GM19239 (cell line): ENCODE measurements at places on chromosomes 5 and 9.

- no peak for DNase-seq
These were observed 390.0 kb downstream of the ENC1 start for GRCh38 chr5:74250304-74251102.

DNA sequence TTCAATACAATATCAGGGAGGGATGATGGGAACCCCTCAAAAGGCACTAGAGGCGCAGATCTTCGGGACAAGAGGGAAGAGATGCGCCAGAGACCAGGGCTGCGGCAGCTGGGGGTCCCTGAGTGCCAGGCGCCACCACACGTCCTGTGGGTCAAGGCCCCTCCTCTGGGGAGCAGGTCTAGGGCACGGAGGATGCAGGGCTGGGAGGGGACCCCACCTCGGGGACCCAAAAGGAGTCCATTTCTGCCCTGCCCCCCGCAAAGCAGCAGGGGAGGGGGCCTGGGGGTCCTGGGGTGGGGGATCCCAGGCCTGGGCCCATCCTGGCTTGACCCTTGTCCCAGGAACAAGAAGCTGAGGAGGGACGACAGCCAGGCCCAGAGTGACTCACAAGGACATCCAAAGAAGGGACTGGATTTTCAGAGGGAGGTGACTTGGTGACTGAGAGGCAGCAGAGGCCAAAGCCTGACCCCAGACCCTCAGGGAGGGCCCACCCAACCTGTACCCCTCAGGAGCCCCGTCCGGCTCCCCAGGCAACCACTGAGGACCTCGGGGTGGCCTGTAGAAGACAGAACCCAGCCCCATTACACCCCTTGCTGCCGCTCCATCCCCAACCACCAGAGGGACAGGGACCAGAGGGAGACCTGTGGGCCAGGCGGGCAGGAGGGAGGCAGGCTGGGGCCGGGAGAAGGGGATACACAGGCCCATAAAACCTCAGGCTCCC is 54.2 kb downstream of the LRSAM1 start:
- peak; percentile 70 for DNase-seq

GRCh38 chr5:150801117-150801927 is 22.8 kb downstream of the SMIM3 start:
- DNase-seq, result no peak

DNA sequence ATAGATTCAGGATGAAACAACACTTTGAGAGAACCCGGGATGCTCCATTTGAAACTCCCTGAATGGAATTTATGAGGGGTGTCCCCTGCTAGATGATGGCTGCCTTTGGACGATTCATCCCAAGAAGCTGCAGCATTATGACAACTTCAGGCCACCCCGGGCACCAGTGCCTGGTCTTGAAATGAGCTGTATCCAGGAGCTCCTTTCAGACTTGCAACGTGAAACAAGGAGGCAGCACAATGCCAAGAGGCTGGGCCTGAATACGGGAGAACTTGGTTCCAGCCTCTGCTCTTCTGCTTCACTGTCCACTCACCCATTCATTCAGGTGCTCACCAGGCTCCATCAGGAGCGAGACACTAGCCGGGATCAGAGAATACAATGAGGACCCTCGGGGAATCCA is 78.3 kb downstream of the STK10 start:
- no peak for DNase-seq

GRCh38 chr9:134283692-134284265 is 42.5 kb upstream of the RXRA start:
- no peak for DNase-seq

DNA sequence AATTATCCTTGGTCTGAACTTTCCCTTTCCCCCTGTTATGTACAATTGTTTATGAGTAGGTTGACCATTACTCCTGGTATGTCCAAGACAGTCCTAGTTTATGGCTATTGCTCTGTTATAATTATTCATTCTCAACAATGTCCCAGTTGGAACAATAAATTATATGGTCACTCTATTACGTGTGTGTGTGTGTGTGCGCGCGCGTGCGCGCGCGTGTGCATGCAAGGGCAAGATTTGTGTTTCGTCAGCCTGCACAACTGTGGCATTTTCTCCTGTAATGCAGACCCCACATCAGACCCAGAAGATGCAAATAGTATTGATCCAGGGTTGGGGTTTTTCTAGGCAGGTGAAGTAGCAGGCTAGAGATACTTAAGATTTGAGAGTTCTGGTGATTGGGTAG is 88.4 kb downstream of the ESM1 start:
- no peak for DNase-seq

DNA sequence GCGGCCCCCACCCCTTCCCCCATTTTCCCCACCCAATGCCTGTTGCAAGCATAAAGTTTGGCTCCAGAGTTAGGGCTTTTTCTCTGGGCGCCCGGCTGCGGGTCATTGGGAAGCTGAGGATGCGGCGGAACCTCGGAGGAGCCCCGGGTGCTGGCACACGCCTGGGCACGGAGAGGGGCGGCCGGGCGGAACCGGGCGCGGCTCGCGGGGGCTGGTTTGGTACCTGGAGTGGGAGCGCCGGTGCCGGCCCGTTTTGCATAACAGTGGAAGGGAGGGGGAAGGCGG is 1.2 kb downstream of the PPARGC1B start:
- no peak for DNase-seq

DNA sequence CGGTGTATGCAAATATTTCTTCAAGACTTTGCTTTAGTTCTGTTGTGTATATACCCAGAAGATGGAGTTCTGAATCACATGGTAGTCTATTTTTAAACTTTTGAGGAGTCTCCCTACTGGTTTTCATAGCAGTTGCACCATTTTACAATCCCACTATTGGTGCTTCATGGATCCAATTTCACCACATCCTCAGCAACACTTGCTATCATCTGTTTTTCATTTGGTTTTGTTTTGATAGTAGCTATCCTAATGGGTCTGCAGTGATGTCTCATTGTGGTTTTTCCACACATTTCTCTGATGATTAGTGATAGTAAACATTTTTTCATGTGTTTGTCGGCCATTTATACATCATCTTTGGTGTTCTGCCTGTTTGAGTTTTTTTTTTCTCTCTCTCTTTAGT is 1339.3 kb downstream of the EFNA5 start:
- DNase-seq, result no peak

GRCh38 chr5:112914584-112914983 is 7.4 kb downstream of the REEP5 start:
- no peak for DNase-seq

GRCh38 chr5:154732212-154732611 is 23.0 kb upstream of the LARP1 start:
- DNase-seq, result no peak

- DNase-seq, result no peak
These were observed 10.2 kb downstream of the DCANP1 start for GRCh38 chr5:135436951-135437418.

- no peak for DNase-seq
These were observed 218.8 kb upstream of the NR4A3 start for GRCh38 chr9:99602854-99603253.

DNA sequence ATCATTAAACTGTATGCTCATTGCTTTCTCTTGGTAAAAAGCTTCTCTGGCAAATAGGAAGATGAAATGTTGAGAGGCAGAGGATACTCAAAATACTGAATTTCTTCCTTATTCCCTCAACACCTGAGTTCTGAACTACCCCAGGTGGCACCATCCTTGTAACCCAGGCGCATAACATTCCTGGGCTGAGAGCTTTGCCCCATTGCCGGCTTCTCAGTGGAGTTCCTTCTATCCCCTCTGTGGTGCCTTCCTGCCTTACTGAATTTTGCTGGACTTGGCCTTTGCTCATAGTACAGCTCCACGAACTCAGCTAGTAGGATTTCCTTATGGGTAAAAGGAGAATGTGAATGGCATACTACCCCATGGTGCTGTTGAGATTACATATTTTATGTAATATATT is 54.7 kb downstream of the BASP1 start:
- no peak for DNase-seq

DNA sequence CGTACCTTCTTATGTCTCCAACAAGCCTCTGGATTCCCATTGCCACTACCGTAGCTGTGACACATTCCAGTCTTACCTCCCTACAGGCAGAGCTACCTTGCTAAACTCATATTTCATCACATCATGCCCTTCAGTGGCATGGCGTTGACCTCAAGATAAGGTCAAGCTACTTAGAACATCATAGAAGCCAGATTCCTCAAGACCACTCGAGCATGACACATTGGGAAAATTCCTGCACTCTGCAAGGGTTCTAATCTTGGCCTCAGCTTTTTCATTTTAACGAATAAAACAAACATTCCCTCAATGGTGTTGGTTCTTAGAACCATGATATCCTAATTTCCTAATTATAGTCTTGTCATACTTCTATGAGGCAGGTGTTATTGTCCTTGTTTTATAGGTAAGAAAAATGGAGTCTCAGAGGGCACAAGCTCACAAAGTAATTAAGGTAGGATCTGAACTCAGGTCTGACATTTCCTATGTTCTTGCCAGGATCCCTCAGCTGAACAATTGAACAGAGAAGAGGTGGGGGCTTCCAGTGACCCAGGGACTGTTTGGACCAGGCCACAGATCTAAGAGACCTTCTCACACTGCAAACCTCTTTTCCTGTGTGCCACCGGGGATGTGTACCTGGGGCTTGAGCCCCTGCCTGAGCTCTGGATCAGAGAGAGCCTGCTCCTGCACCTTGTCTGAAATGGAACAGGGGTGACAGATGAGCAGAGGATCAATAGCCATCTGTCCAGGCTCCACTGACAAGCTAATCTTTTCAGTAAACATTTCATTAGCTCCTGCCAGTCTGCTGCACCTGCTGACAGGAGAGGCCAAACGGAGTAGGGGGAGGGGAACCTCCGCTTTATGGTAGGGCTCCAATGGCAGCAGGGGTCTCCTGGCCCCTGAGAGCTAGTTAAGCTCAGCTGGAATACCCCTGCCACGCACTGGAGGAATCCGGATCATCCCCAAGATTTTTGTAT is 49.3 kb downstream of the ALG2 start:
- DNase-seq, result no peak

DNA sequence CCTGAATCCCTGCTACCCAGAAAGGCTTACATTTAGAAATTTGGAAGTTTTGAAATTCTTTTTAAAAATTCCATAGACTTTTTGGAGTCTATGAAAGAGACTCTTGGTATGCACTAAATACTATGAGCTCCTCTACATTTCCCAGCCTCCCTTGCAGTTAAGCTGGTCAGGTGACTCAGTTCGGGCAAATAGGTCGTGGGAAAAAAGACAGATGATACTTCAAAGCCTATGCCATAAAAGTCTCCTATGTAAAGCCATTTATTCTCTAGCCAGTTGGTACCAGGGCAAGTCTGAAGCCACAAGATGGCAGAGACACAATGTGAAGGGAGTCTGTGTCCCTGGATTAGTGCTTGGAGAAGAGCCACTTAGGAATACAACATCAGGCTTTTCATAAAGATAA is 101.8 kb downstream of the BOD1 start:
- DNase-seq, result no peak

GRCh38 chr9:8924562-8924961 is 1125.0 kb upstream of the DMAC1 start:
- DNase-seq, result no peak

- DNase-seq, result no peak
These were observed 179.1 kb downstream of the AUH start for GRCh38 chr9:91182429-91183225.

DNA sequence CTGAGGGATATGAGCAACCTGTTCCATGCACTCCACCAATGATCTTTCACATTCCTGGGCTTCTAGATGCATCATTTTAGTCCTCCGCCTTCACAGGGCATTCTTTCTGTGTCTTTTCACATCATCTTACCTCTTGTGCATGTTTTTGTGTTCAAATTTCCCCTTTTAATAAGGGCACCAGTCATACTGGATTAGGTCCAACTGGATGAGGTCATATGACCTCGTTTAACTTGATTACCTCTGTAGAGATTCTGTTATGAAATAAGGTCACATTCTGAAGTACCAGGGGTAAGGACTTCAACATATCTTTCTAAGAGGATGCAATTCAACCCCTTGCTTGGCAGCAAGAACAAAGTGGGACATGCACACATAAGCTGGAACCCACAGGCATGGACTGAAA is 335.3 kb upstream of the TLE4 start:
- no peak for DNase-seq

GRCh38 chr9:112921549-112921948 is 30.9 kb upstream of the SLC46A2 start:
- no peak for DNase-seq

DNA sequence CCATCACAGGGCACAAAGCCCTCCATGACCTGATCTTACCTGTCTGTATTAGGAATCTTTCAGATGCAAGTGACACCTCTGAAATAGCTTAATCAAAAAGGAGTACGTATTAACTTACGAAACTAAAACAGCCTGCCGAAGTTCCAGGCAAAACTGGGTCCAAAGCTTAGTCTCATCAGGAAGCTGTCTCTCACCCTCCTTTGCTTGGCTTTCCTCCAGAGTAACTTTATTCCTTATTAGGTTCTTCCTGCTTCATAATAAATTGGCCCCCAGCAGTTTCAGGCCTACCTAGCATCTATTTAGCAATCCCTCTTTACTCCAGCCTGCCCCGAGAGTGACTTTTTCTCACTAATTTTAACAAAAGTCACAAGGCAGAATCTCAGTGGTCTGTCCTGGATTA is 58.4 kb upstream of the STK32A start:
- no peak for DNase-seq

DNA sequence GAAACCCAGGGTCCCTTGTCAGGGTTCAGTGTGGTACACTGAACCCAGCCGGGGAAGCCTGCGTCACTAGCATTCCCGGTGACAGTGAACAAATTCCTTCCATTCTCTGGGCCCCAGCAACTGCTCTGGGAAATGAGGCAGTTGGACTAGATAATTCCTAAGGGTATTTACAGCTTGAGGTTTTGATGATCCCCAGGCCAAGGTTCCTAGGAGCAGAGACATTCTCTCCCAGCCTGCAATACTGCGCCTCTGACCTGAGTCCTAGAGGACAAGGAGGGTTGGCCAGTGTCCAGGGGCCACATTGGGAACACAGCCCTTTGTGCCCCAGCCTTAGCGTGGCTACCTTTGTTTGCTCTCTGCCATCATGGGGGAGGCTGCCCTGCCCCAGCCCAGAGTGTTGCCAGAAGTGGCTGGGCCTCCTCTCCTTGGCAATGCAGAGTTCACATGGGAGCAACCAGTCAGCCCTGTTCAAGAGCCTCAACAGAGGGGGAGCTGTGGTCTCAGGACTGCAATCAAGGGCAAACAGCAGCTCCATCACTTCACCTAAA is 178.2 kb downstream of the SEC61B start:
- no peak for DNase-seq

- no peak for DNase-seq
These were observed 53.0 kb downstream of the CXXC5 start for GRCh38 chr5:139701056-139701741.

DNA sequence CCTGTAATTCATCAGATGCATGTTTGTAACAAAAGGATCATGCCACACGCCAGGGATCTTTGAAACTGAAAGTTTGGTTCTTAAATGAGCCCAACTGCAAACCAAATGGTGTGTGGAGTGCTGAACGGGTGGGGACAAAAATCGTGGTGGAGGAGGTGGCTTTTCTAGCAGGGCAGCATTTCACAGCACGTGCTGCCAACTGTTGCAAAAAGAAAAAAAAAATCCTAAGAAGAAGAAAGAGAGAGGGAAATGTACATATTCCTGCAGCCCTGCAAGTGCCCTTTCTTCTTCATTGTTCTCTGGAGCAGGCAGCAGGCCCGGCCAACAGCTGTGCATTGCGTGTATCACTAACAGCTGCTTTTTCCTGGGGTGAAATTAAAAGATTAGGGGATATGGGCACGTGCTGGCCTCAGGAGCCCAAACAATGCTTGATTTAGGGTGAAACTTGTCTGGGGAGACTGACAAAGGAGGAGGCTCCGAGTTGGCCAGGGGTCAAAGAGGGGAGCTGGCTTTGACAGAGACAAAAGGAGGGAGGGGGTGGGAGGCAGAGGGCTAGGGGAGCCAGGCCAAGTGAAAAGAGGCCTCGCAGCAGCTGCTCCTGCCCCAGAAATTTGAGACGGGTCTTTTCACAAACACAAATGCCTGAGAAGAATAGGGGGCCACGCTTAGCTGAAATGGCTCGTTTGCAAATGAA is 73.0 kb downstream of the GADD45G start:
- DNase-seq, result no peak
